ENCODE measurements at places on chromosomes 1 and 21. TPM values are rescaled to one million over a fixed set of nuclear protein-coding genes. Genes with fewer than 3 reads are reported as not detected.

GRCh38 chr1:156433602-156434001, 64.6 kb downstream of the RHBG start:
- DNase-seq, result no peak

- no peak for DNase-seq
Observed at GRCh38 chr1:39926343-39926793, 24.7 kb upstream of the MYCL start.

DNA sequence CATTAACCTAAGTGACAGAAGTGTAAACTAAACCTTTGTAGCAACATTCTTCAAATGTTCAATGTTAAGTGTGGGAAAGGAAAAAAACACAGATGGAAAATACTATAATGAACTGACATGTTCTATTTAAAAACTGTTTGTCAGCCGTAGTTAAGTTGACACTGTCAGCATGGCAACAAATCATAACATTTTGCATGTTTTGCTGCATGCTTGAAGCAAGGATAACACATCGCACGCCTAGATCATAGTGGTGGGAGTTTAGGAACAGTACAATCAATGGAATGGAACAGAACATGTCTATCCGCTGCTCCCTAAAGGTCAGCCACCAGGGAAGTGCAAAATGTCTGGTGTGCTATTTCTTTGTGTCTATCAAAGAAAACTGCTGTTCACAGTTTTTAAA, 62.5 kb upstream of the ESRRG start:
- no peak for DNase-seq

- no peak for DNase-seq
Observed at GRCh38 chr1:159859767-159860322, 2.6 kb downstream of the VSIG8 start.

DNA sequence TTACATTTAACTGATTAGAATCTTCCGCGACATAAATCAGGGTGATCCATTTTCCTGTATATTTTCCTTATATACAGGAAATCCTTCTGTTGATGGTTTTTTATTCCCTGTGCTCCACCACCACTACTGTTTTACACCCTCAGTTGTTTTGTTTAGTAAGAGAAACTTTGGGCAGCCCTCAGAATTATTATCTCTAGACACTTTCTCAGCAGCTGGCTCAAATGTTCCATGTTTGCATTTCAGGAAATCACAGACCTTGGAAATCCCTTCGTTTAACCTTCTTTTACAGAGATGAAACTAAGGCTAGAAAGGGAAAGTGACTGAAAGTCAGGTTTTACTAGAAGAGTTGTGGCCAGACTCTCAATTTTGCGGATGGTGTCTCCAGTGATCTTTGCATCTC, 15.2 kb downstream of the ZNF697 start:
- no peak for DNase-seq

GRCh38 chr1:36590771-36591170, 108.1 kb upstream of the CSF3R start:
- DNase-seq, result no peak

DNA sequence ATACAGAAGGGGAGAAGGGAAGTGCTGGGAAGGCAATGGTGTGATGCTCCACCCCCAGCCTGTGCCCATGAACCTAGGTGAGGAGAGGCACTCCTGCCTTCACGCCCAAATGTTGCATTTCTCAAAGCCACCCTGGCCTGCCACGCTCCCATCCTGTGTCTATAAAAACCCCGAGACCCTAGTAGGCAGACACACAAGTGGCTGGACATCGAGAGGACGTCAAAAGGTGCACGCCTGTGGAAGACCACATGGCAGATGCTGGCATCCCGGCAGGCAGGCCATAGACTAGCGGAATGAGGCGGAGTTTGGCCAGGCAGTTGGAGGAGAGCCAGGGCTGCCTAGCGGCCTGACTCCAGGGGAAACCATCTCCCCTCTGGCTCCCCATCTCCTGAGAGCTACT, 1168.5 kb upstream of the ADGRL2 start:
- DNase-seq, result no peak

DNA sequence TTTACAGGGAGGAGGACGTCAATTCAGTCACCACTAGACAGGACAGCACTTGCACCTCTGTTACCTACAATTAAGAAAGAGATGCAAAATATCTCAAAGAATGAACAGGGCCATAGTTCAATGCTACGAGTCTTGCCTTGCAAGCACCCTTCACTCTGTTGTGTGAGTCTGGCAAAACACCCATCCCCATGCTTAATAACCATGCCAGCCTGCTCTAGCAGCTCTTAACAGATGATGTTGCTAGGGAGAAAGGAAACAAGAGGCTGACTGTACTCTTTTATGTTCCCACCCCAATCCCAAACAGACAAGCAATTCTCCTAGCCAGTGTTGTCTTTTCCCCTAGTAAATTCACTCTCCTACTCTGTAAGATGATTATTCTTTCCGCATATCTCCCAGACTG, 5.3 kb downstream of the CBR1 start:
- no peak for DNase-seq

DNA sequence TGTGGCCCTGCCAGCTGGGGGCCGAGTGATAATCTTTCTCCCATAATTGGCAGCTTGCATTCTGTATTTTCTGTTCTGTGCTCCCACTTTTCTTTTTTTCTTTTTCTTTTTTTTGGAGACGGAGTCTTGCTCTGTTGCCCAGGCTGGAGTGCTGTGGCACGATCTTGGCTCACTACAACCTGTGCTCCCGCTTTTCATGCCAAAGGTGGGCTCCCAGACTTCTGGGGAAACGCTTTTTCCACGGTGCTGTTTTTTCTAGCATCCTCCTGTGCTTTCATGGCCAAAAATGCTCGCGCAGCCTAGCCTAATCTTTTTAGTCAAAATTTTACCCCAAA, 585 bp upstream of the AHCTF1 start:
- no peak for DNase-seq

- peak; percentile 44 for DNase-seq
Observed at GRCh38 chr1:21175324-21175669, 1.4 kb downstream of the EIF4G3 start.

DNA sequence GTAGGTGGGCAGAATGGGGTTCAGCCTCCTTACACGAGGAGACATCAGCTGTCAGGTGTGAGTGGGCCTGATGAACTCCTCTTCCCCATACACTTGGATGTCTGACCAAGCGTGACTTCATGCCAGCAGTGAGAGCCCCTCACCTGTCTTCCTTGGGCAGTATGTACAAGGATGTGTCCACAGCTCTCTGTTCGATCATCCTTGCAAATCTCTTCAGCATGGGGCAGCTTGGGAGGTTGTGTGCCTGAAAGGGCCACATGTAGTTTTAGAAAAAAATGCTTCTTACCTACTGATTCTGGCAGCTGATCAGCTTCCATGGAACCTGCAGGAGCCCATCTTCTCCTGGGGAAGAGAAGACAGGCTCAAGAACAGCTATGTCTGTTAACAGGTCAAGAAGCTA, 18.0 kb downstream of the ACP6 start:
- DNase-seq, result no peak

- DNase-seq, result no peak
Observed at GRCh38 chr21:38772646-38773045, 33.1 kb upstream of the ETS2 start.

GRCh38 chr21:27314131-27314530, 347.2 kb upstream of the ADAMTS5 start:
- DNase-seq, result no peak

Gene PLA2G2D
- not detected for total RNA-seq

Gene IGFN1
- not detected for total RNA-seq

Gene NUDT4B
- total RNA-seq, result 1.2 TPM

Gene SYT14
- total RNA-seq, result not detected

Gene FNDC10
- total RNA-seq, result 4.0 TPM

Gene PCBP3
- total RNA-seq, result 1.2 TPM

Gene RAB29
- total RNA-seq, result 52.0 TPM

Gene NPR1
- not detected for total RNA-seq

Gene GRHL3
- not detected for total RNA-seq

Gene LCE2C
- not detected for total RNA-seq

Gene DCDC2B
- not detected for total RNA-seq
